ENCODE measurements at places on chromosomes 12 and 14.

- no peak for DNase-seq
Measured at GRCh38 chr14:86346818-86347384, 817.0 kb downstream of the FLRT2 start.

DNA sequence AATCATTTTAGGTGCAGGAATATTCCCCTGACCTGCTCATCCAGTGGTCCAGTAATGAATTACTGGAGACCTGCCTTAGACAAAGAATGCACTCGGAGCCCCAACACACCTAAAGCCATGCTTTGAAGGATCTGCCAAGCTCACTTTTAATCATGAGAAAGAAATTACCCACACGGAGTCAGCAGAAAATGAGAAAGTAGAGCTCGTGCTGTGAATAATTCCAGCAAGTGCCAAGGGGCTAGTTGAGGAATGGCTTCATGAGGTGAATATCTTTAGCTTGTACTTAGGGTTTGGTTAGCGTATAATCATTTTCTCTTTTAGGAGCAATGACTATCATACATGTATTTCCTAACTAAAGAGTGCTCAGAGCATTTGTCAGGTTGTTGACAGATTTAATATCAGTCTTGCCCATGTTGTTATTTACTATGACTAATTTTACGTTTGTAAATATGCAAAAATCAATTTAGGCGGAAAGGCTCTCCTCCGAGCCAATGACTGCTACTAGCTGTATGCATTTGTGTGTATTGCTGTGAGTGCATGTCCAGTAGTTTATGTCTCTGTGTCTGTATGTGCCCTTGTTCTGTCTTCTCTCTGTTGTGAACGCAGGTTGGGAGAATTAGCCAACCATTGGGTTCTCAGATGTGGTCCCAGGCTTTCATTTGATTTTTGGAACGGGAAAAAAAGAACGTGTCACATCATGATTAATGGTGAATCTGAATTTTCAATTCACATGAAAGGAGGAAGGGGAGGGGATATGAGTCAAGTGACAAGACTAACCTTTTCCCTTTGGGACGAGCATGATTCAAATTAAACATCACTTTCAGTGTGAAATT lies 98.4 kb downstream of the RMST start:
- no peak for DNase-seq

DNA sequence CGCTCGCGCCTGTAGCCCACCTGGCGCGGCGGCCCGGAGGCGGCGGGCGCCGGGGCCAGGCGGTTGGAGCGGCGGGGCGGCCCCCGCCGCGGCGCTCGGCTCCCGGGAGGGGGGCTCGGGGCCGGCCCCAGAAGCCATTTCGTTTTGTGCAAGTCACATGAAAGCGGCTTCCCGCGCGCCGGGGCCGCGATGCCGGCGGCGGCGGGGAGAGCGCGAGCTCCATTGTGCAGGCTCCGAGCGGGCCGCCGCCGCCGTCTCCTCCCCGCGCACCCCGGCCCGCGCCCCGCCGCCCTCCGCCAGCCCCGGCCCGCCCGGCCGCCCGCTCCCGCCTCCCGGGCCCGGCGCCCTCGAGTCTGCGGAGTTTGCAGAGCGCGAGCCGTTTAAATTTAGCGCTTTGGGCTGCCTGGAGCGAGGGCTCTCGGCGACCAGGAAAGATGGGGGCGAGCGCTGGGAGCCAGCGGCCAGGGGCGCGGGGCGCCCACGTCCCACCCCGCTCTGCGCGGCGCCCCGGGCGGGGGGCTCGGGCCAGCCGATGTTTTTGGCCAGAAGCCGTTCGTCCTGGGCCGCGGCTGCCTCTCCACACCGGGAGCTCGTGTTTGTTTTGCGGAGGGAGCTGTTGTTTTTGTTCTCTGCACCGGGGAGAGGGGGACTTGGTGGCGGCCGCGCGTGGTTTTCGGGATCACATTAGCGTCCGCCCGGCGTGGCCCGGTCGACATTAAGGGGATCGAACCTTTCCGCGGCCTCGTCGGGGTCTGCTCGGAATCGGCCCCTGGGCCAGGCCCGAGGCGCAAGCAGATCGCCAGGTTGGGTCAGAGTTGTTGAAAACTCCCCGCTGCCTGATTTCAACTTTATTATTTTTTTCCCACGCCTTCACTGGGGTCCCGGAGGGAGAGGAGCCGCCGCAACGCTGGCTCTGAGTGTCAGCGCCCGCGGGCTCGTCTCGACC lies 982 bp downstream of the BCL7A start:
- DNase-seq = no peak

DNA sequence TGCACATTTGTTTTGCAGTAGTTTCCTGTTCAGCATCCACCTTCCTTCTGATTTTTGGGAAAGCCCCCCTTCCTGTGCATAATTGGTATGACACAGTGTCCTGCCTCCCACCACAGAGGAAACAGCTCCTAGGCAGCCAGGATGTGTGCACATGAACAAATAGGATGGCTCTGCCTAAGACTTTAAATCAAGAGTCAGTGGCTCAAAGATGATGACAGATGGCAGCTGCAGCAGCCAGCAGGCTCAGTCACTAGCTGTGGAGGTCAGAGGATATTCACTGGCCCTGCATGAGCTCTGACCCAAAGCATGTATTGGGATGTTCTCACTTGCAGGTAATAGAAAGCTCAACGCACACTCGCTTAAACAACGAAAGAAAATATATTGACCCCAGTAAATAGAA lies 90.3 kb downstream of the KCNK10 start:
- DNase-seq = no peak

DNA sequence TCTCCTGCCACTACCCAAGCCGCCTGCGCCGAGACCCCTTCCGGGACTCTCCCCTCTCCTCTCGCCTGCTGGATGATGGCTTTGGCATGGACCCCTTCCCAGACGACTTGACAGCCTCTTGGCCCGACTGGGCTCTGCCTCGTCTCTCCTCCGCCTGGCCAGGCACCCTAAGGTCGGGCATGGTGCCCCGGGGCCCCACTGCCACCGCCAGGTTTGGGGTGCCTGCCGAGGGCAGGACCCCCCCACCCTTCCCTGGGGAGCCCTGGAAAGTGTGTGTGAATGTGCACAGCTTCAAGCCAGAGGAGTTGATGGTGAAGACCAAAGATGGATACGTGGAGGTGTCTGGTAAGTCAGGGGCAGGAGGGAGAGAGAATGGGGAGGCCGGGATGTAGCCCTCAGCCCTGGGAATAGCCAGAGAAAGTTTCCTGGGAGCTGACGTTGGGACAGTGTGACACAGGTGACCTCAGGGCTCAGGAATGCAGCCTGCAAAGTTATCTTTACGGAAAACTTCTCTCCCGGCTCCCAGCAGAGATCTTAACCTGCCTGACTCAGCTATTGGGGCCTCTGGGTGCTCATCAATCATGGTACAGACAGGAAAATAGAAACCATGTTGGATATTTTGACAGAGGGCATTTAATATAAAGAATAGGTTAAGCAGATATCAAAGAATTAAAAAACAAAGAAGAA lies 747 bp downstream of the HSPB8 start:
- no peak for DNase-seq

- DNase-seq = no peak
Measured at GRCh38 chr12:69502345-69503081, 32.3 kb downstream of the FRS2 start.

DNA sequence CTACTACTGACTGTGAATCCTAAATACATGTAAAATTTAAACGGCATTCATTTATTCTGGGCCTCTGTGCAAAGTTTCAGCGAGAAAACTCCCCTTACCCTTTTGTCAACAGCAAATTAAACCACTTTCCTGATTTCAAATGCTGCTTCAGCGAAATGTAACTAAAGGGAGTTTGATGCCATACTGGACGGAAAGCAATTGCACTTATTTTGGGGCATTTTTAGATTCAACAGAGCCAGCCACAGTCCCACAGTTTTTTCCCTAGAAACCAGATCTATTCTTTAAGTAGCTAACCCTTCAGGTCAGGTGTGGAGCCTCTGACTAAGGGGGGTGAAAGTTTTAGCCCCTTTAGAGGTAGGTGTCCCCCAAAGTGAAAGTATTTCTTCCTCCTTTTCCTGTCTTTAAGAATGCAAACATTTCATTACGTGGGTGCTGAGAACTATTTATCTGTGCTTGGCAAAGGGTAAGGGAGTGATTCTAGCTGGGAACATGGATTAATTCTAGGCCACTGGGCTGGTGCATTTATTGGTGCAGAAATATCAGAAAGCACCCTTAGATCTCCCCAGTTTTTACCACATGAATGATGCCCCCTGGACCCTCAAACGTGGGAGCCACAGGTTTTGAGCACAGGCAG lies 72.7 kb downstream of the SPTB start:
- no peak for DNase-seq

DNA sequence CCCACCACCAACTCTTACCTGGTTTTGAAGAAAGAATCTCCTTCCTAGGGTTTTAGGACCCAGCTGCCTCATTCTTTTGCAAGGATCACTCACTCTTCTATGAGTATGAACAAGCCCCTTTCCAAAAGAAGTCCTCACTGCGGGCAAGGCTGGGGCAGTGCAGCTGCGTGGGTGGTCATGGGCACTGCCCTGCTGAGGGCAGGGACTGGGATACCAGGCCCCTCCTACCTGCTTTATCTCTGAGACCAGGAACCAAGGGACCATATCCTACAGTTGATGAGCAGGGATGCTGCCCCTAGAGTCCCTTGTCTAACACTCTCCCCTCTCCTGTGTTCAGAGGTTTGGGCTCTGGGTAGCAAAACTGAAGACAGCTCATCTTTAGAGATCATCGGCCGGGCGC lies 20.5 kb downstream of the HPD start:
- DNase-seq = no peak
